NCI-H774 (cell line): ENCODE measurements at places on chromosomes 4 and X.

DNA sequence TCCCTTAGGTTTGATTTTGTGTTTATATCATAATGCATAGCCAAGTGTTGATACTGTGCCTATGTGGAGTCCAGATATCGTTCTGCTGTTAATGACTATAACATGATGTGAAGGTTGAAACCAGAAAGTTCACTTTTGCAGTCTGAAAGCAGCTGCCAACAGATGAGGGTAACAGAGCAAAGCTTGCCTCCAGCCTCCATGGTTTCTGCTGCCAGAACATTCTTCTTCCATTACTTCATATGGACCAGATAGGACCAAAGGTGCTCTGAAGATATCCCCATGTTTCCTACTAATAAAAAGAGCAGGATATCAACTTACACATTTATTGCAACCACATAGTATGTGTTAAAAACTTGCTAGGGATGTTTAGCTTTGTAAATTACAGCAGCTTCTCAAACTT, 394.1 kb downstream of the SPRY1 start:
- no peak for DNase-seq

- DNase-seq = no peak
Measured at GRCh38 chr4:94882756-94883155, 125.0 kb downstream of the BMPR1B start.

DNA sequence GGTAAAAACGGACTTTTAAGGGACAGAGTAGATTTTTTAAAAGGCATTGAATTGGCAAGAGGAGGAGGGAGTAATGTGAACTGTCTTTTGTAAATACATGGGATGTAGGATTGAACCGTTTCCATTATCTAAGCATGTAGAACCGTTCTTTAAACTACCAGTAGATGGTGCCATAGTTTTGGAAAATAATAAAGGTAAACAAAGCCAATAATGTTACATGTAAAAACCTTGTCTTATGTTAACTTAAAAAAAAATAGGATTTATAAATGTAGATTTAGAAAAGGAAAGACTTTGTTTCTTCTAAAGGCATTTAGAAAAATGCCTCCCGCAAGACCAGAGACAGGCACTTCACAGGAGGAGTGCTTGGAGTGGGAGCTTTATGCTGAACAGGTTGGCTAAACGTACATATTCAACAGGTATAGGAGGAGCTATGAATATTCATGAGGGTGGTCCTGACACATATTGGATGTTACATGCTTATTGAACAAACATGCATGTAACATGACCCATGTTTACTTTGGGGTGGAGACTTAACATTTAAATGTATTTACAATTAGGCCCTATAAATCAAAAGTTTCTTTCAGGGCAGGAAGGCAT, 45.5 kb upstream of the FAM241A start:
- DNase-seq = peak; percentile 6

- no peak for DNase-seq
Measured at GRCh38 chr4:150136036-150136435, 57.8 kb downstream of the DCLK2 start.

DNA sequence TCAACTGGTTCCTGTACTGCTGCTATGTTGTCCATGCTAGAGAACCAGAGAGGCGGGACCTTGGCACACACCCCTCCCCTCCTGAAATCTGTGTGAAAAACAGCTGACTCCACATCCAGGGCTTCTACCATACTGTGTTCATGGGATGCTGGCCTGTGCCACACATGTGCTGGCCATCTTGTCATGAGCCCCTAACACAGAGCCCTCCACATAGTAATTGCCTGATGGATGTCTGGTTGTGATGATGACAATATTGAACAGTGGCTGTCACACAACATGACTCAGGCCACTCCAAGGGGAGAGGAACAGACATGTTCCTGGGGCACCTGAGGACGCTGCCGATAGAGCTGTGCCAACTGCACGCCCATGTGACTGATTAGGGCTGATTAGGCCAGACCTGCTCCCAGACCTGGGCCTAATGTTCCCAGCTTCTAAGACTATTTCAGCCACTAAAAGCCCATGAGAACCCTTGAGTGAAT, 13.1 kb downstream of the SLC25A5 start:
- peak; percentile 1 for DNase-seq

GRCh38 chr4:6848717-6849305, 60.8 kb upstream of the TBC1D14 start:
- DNase-seq = no peak

- DNase-seq = peak; percentile 2
Measured at GRCh38 chr4:3862640-3863420, 96.6 kb downstream of the ADRA2C start.

DNA sequence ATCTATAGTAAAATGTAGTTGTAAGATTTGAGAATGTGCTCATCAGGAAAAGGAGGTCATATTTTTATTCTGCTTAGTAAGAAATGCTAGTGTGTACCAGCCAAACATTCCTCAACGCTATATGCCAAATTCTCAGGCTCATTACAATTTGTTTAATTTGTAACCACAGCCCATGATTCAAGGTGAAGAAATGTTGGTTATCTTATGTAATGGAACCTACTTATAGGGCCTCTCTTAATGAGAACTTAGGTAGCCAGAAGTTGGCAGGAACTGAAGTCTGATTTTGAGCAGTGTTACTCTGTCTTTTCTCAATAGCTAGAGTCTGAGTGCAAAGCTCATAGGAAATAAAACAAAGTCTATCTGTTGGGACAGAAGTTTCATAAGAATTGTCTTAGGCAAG, 595.0 kb downstream of the GLUD2 start:
- DNase-seq = no peak

DNA sequence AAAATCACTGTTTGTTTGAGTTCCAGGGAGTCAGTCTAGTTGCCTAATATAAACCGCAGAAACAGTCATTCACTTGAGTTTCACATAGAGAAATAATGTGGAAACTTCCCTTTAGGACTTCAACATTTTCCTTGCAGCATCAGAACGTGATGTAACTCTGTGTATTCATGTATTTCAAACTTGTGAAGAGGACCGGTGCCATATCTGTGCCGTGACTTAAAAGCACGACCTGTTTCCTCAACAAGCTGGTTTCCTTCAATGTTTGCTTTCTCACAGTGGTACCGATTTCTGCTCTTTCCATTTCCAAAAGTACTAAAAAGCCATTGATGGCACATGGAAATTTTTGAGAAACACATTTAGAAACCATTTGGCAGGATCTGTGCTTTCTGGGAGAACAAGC, 166.6 kb upstream of the RAPGEF2 start:
- no peak for DNase-seq

- DNase-seq = no peak
Measured at GRCh38 chrX:54358424-54359211, 772 bp upstream of the WNK3 start.

DNA sequence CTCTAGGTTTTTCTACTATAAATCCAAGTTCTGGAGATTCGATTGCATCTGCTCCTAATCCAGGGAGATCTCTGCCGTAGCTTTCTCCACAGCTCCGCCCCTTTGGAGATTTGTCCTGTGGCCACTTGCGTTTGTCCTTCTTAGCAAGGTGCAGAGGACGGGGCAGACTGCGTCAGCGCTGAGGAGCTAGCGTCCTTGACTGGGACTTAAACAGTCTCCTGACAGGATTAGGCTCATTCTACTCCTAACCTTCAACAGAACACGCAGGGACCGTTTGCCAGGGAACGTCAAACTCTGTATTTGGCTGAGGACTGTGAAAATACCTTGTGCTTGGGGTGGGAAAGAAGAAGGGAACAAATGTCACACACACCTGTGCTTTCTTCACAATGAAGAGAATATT, 38.6 kb downstream of the SORBS2 start:
- DNase-seq = no peak

- DNase-seq = peak; percentile 26
Measured at GRCh38 chr4:113979148-113979904, at the start of gene ARSJ. Gene ARSJ (minus strand): TSS chr4:113979647. CDS start chr4:113978834, 813 bp downstream.

DNA sequence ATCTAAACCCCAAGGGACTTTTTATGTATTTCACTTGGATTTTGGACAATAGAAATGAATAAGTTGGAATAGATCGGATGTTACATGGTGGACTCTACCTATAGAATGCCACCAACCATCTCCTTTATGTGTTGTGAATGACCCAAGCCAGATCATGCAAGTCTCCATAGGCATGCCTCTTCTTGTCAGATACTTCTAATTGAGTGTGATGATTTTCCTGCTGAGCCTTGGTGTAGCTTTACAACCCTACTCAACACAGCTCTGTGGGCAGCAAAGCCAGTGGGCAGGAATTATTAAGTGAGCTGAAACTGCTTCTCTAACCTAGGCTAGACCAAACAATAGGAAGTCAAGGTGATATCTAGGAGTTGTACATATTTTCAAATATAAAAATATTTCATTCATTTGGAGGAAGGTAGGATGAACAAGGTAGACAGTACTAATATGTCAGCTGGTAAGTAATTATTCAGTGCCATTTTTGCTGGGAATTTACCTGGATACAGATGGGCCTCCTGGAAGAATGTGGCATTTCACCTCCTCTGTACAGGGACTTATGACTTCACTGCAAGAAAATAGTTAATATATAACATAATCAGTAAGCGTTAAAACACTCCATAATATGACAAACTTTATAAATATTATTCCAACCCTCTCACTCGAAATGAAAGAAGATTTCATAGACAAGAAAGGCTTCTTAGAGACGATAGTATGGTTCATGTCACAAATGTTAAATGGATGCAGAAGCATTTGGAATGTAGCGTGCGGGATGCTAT, 298.0 kb upstream of the FAT1 start:
- no peak for DNase-seq

- DNase-seq = no peak
Measured at GRCh38 chr4:169080981-169081380, 70.9 kb upstream of the CBR4 start.

GRCh38 chr4:1215141-1216075, 33.5 kb downstream of the CTBP1 start:
- no peak for DNase-seq

DNA sequence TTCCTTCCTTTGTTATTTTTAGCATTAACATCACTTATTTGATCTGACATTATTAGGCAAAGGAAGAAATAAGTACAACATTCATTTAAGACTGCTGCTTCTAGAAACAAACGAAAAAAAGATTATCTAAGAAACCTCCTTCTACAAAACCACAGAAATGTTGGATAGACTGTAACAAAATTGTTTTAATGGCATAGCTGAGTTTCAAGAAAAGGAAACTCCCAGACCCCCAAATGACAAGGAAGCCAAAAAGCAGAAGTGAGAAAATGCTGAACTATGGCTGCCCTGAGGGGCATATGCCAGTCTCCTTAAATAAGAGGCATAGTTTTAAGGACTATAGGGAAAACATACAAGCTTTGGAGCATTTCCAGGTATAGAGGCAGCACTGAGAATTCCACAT, 1431.6 kb upstream of the TENM3 start:
- no peak for DNase-seq

GRCh38 chr4:17030543-17030942, 132.1 kb upstream of the LDB2 start:
- no peak for DNase-seq

DNA sequence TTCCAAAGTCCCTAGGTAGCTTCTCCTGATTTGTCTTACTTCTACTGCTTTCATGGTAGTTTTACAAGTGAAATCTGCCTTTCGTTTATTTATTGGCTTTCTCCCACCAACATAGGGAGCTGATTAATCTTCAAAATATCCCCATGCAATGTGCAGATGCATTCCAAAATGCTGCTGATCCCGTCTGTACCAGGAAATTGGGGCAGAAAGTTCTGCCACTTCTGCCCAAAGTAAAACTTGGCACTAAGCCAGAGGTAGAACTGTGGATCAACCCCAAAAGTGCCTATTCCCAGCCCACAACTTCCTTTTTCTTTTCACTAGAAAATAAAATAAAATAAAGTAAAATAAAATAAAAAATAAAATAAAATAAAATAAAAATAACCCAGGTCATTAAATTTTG, 47.3 kb upstream of the PPARGC1A start:
- no peak for DNase-seq

GRCh38 chr4:75630937-75631329, 605 bp upstream of the CDKL2 start:
- DNase-seq = no peak

- no peak for DNase-seq
Measured at GRCh38 chr4:95831166-95831565, 8.7 kb upstream of the PDHA2 start.

GRCh38 chr4:102256321-102256720, 89.0 kb downstream of the SLC39A8 start:
- no peak for DNase-seq

DNA sequence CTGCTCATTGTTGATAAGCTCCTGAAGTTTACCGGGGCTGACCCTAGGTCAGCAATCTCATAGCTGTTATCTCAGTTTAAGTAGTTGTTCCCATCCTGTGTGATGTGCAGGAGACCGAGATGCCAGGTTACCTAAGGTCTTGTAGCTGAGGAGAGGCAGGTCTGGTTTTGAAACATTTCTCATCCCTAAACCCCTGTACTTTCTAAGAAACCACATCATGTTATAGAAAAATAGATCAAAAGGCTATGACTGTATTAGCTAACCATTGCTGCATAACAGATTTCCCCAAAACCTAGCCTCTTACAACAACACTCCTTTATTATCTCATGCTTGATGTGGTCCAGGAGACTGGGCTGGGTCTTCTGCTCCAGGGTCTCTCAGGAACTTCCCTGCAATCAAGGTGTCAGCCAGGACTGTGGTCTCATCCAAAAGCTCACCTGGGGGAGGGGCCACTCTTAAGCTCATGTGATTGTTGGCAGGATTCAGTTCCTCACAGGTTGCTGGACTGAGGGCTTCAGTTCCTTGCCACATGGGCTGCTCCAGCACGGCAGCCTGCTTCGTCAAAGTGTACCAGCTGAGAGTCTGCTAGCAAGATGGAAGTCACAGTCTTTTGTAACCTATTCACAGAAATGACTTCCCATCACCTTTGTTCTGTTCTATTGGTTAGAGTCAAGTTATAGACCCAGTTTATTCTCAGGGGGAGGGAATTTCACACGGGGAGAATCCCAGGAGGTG, 60.9 kb upstream of the CLCN4 start:
- no peak for DNase-seq

GRCh38 chr4:118974758-118975157, 86.1 kb downstream of the SYNPO2 start:
- no peak for DNase-seq

DNA sequence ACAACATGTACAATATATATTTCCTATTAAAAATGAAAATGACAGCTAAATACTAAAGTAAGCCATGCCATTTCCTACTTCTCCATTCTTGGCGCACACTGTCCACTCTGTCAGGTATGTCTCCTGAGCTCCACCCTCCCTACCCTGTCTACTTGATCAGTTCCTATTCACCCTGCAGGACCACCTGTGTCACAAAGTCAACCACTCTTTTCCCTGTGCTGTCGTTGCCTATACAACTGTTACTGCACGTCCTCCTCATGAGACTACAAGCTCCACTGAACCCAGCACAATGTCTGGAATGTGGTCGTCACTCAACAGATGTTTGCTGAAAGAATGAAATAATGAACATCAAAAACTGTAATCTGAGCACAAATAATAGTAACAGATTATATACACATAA, 54.9 kb downstream of the SLC9A7 start:
- no peak for DNase-seq

GRCh38 chr4:121822796-121823504, 733 bp downstream of the CCNA2 start:
- no peak for DNase-seq
